ENCODE measurements at places on chromosomes 6 and 20.

- DNase-seq: no peak
These were observed 53.1 kb downstream of the SLC22A1 start for GRCh38 chr6:160174681-160175080.

DNA sequence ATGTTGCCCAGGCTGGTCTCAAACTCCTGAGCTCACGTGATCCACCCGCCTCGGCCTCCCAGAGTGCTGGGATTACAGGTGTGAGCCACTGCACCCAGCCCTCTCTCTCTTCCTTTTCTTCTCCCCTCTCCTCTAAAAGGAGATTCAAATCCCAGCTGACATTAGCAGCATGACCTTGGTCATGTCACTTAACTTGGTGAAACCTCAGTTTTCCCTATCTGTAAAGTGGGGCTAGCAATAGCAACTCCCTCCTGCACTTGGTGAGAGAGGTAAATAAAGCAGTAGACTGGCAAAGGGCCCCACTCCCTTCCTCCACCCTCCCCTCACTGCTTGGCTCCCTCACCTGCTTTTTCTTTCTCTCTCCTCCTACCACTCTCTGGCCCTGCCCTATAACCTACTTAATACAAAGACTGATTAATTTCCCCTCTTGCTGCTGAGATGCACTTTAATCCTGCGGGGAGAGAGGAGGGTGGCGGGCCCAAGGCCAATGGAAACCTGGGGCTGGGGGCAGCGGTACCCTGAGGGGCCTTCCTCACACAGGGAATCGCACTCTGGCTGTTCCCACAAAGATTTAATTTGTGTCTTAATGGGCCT, 54.2 kb upstream of the ZFAND3 start:
- DNase-seq: no peak

DNA sequence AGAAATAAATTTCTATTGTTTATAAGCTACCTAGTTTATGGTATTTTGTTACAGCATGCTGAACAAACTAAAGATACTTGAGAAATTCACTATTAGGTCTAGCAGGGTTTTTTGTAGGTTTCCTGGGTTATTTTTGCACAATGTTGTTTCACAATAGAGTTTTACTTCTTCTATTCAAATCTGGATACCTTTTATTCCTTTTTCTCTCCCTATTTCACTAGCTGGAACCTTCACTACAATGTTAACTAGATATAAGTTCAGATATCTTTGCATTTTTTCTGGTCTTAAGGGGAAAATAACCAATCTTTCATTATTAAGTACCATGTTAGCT, 237.7 kb upstream of the CITED2 start:
- DNase-seq: no peak

GRCh38 chr20:39853636-39854035, 835.4 kb downstream of the MAFB start:
- DNase-seq: no peak

DNA sequence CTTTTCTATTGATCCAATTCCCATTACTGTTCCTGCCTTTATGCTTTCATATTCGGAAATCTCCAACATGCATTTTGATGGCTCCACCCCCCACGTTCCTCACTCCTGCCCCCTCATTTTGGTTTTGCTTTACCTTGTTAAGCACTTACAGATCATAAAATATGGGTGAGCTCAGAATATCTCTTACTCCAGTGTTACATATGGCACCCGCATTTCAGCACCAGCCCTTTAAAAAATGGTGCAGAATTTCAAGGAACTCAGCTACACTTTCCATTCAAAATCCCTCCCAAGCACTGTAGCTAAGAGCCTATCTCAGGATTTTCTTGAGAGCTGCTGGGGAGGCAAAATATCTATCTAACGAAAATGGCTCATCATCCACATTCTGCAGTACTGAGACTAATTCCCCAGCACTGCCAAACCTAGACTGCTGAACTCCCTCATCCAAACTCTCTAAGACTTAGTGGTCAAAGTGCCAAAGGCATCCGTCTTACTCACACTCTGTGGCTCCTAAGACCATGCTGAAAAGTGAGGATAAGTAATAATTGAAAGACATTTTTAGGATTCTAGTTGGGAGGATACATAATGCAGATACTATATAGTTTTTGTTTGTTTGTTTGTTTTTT, 7.8 kb downstream of the SGK1 start:
- no peak for DNase-seq

- DNase-seq: no peak
These were observed 22.8 kb downstream of the ISM1 start for GRCh38 chr20:13243826-13244376.

DNA sequence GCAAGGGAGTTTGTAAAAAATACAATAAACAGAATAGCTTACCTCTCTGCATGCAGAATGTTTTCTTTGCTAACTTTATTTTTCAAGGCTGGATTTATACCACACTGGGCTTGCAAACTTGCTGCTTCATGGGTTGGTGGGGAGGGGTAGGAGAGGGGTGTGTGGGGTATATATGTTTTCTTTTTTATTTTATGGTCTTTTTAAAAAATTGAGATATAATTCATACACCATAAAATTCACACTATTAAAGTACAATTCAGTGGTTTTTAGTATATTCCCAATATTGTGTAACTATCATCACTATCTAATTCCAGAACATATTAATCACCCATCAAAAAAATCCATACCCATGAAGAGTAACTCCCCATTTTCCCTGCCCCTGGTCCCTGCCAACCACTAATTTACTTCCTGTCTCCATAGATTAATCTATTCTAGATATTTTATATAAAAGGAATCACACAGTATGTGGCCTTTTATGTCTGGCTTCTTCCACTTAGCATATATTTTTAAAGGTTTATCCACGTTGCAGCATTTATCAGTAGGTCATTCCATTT, 14.3 kb upstream of the TRPC4AP start:
- no peak for DNase-seq

DNA sequence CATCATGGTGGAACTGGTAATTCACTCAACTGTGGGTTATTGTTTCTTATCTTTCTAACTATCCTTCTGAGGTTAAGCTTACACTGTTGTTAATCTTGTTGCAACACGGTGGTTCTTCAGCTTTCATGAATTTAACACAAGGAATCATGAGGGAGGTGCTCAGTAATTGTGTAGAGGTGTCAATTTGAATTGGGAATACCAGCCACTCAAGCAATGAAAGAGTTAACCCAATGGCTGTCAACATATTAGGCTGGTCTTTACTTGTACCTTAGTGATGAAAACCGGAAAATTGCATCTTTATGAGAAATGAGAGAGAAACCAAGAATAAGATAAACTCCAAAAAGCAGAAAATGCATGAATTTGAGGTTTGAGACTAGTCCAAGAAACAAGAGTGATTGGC, 95.7 kb downstream of the HS3ST5 start:
- DNase-seq: no peak

DNA sequence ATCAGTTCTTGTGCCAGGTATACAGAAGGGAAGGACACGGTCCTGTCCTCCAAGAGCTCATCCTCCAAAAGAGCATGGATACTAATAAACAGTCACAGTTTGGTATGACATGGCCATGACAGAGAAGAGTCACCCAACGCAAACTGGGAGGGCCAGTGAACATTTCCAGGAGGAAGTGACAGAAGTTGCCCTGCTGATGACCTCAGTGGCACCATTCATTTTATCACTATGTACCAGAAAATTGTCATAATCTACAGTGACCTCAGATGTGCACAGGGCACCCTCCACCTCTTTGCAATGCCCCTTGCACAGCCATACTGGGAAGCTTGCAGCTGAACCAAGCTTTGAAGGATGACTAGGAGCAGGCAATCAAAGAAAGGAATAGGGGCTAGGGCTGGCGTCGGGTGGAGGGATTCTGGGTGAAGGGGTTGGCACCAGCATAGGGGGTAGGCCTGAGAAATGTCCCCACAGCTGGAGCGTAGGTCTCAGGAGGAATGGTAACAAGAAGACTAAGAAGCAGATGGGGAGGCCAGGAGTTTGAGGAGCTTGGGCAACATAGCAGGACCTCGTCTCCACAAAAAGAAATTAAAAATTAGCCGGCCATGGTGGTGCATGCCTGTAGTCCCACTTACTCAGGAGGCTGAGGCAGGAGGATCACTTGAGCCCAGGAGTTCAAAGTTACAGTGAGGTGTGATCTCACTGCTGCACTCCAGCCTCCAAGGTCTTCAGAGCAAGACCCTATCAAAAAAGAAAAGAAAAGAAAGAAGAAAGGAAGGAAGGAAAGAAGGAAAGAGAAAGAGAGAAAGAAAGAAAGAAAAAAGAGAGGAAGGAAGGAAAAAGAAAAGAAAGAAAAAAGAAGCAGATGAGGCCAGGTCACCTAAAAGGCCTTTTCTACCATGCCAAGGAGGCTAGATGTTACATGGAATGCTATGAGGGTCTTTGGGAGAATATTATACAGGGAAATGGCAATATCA, 65.3 kb upstream of the SNX9 start:
- no peak for DNase-seq

Data from MM.1S (cell line).